GM12865 (cell line): ENCODE measurements at places on chromosomes 16 and 17.

DNA sequence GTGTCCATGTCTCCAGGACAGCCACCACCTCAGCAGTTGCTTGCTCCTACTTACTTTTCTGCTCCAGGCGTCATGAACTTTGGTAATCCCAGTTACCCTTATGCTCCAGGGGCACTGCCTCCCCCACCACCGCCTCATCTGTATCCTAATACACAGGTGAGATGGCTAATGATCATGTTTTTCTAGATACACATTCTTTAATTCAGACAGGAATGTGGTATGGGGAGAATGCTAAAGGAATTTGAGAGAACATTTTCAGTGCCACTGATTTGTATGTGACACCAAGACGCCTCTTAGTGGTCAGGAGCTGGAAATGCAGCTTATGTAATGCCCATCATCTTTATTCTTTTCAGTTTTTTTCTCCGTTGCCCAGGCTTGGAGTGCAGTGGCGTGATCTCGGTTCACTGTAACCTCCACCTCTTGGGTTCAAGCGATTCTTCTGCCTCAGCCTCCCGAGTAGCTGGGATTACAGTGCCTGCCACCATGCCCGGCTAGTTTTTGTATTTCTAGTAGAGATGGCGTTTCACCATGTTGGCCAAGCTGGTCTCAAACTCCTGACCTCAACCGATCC is 8.9 kb upstream of the RAPGEFL1 start:
- peak; percentile 65 for DNase-seq

DNA sequence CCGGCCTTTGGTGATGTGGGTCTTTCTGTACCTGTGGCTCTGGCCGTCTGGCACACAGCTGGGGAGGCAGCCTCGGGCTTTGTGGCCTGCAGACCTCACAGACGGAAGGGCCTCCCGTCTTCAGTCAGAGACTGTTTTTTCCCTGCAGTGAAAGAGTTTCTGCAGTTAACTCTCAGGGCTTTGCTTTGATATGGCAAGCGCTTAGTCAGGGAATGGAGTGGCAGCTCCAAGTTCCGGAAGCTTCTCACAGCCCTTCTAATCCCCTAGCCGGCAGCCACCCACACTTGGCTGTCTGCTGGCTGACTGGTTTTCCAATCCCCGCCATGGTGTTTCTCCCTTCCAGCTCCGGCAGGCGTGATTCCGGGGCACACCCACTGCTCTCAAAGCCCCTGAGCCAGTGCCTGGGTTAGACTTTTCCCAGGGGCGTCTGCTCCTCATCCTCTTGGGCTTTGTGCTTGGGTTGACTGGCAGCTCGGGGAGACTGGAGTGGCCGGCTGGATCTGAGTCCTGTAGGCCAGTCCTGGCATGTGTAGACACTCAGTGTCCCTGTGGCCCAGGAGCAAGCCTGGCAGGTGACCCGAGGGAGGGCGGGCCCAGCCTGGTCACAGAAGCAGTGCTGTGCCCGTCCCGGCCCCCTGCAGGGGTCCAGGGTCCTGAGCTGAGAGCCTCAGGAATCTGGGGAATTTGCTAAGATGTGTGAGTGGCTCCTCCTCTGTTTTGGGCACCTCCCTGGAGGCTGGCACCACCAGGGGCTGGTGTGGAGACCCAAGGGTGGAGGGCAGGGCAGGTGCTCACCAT is 29.9 kb downstream of the BAIAP2 start:
- no peak for DNase-seq

GRCh38 chr16:80981103-80981502 is 25.6 kb downstream of the CMC2 start:
- no peak for DNase-seq

- no peak for DNase-seq
Measured at GRCh38 chr17:78148286-78149016, 2.3 kb downstream of the C17orf99 start.

DNA sequence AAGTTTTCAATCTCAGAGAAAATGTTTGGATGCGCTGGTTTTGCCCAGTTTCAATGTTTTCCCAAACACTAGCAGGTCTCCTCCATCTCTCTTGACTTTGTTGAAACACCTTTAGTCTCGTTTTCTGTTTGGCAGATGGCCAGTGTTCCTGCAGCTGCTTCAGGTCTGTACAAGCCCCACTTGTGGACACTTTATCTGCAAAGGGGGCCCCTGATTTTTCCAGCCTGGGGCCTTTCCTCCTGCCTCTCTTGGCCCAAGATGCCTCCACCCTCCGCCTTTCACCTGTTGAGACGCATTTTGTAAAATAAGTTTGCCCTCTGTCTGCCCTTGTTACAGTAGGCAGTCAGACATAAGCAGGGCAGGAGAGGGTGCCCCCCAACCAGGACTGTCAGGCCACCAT is 21.8 kb upstream of the PRM1 start:
- no peak for DNase-seq

DNA sequence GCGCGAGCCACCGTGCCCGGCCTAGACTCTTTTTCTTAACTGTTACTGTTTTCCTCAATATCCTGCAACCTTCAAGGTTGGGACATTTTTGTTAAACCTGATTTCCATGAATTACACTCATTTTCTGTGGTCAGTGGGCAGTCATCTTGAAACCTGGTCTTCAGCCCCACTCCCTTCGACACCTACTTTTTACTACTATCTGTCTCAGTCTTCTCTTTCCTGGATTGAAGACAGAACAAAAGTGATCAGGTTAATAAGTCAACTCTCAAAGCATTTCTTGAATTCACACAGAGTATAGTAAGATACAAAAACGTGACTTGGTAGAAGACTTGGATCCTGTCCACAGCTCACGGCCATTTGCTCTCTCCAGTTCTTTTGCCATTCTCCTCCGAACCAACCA is 6.1 kb downstream of the MINK1 start:
- DNase-seq = no peak

- DNase-seq = no peak
Measured at GRCh38 chr17:50918933-50919296, 52.8 kb upstream of the TOB1 start.

GRCh38 chr16:30985401-30986128 is 558 bp downstream of the HSD3B7 start:
- DNase-seq = no peak

GRCh38 chr17:8870406-8871040 is 3.0 kb upstream of the PIK3R6 start:
- DNase-seq = no peak

- DNase-seq = no peak
Measured at GRCh38 chr16:31561426-31562233, 33.9 kb downstream of the AHSP start.

DNA sequence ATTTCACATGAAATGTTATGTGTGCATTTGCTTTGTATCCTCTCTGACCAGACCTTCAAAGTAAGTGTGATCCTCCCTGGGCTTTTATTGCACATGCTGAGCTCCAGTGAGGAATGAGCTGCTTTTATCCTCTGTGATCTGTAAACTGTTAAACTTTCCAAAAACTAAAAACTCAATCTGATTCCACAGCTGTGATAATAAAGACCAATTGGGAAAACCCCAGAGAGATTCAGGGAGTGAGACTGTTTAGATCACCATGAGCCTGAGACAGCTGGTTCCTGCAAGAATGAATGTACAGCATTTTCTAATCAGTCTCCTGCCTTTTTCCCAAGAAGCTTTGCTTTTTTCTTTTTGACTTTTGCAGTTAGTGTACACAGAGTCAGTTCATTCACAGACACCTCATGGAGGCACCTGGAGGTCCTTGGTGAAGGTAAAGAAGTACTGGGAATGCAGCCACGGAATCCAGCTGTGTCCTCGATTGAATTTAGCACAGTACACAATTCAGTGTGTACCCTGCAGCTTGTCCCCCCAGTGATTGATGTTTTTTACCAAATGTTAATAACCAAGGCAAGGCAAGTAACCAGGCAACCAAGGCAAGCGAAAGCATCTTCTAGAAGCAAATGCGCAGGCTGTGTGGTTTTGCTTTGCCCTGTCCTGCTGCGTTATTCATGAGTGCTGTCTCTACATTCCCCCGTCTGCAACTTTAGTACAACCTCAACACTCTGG is 182.6 kb downstream of the LGALS9B start:
- no peak for DNase-seq

DNA sequence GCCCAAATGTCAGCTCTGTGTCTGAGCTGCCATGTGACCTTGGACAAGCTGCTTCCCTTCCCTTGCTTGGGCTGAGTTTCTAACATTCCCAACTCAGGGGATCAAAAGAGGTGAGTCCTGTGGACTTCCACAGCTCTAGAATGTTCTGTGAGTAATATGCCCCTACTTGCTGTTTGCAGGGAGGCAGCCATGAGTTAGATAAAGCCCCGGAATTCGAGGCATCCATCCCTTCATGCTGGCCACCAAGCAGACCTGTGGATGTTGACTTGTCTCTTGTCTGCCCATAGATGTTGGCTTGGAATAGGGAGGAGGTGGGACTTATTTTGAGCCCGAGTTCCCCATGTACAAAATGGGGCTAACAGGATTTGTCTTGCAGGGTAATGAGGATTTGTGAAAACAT is 36.2 kb downstream of the KSR1 start:
- DNase-seq = no peak
